Hindlimb muscle (tissue), 1 donor: ENCODE measurements at places on chromosomes 3 and 15. TPM values are rescaled to one million over a fixed set of nuclear protein-coding genes. Genes with fewer than 3 reads are reported as not detected.
A peak's percentile ranks its signal among the peaks of the same experiment; 100 is the strongest.

DNA sequence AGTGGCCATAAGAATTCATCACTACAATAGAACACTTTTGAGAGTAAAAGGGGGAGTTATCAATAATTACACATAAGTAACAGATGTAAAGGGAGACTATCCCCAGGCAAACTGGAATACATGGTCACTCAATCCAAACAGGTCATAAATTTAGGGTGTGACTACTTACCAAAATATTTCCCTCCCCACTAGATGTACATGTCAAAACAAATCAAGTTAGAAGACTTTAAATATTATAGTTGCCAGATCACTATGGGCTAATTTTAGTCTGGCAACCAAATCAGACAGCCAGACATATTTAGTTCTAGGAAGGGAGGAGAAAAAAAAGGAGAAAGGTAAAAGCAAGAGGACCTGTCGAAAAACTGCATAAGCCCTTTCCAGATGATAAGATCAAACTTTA lies 23.1 kb downstream of the SLC24A5 start:
- no peak for DNase-seq

DNA sequence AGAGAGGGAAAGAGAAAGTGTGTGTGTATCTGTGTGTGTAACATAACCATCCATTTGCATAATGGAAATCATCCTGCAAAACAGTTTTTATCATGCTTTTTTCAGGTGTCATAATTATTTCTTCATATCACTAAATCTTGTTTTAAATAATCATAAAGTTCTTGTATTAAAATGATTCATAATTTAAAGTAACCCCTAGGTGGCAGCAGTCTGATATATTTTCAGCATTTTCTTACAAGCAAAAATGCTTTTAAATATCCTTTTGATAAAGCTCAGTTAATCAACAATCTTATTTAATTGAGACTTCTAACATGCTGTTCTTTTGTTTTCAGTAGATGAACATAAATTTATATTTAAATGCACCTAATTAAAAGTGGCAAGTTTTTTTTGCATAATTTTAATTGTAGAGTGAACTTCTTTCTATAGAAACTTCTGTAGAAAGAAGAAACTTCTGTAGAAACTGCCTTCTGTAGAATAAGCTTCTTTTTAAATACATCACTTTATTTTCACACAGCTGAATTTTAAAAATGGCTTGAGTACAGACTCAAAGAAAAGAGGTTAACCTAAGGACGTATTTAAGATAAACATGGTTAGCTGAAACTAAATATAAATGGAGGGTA lies 72.5 kb downstream of the OPA1 start:
- peak; percentile 14 for DNase-seq

DNA sequence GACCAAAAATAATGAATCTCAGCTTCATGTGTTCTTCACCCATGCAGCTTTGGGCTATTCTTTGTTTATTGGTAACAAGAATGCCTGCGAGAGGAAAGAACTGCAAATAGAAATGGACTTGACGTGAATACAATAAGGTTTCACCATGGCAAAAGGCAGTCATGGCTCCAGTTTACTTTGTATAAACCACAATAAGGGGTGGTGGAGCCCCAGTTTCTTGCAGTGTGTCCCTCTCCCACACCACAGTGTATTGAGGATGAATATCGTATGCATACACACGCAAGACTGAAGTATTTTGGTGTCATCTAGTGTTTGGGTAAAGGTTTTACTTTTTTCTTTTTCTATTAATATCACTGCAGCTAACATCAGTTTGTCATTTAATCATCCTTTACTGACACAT lies 159.7 kb upstream of the CNTN4 start:
- DNase-seq = no peak

GRCh38 chr15:66502491-66502890 lies 2.2 kb downstream of the RPL4 start:
- no peak for DNase-seq

CFAP161 gene
- 0.32 TPM for polyA plus RNA-seq

SERINC4 gene
- polyA plus RNA-seq = 0.90 TPM
